ENCODE measurements at places on chromosomes 4 and X. TPM values are rescaled to one million over a fixed set of nuclear protein-coding genes. Genes with fewer than 3 reads are reported as not detected.

Gene GPC4
- total RNA-seq: 86.4 TPM

Gene CTAG2
- total RNA-seq: not detected

Gene MAGEA9B
- not detected for total RNA-seq

Gene CT45A9
- total RNA-seq: not detected

Gene RBM10
- total RNA-seq: 36.3 TPM

Gene C4orf50
- total RNA-seq: 0.17 TPM

Gene CT45A1
- not detected for total RNA-seq

Gene CXCL1
- 11.4 TPM for total RNA-seq

Gene SSX7
- total RNA-seq: not detected

Data from astrocyte (in vitro differentiated cells and primary cell).